ENCODE measurements at places on chromosomes 5 and 9. TPM values are rescaled to one million over a fixed set of nuclear protein-coding genes. Genes with fewer than 3 reads are reported as not detected.

The SELENOP gene
- 41.2 TPM for total RNA-seq

The NREP gene
- 536 TPM for total RNA-seq

The SLC27A4 gene
- total RNA-seq = 22.4 TPM

The TNC gene
- 39.9 TPM for total RNA-seq

The SPATA31D1 gene
- total RNA-seq = not detected

The SPINK5 gene
- not detected for total RNA-seq

The PDE4D gene
- 210 TPM for total RNA-seq

The ZNF483 gene
- 37.1 TPM for total RNA-seq

The ADAMTS19 gene
- 6.5 TPM for total RNA-seq

The SCGB3A2 gene
- not detected for total RNA-seq

The CCDC183 gene
- total RNA-seq = 2.0 TPM

The ZDHHC11B gene
- total RNA-seq = 4.5 TPM

The CDH9 gene
- total RNA-seq = 31.4 TPM
